Activated CD8-positive, alpha-beta memory T cell treated with anti-CD3 and anti-CD28 coated beads, Interleukin-2, amount 50 U/mL, for 48 hours (primary cell): ENCODE measurements at places on chromosomes 16 and 17.

GRCh38 chr16:27827765-27828164 lies 235.7 kb downstream of the GSG1L start:
- no peak for DNase-seq

DNA sequence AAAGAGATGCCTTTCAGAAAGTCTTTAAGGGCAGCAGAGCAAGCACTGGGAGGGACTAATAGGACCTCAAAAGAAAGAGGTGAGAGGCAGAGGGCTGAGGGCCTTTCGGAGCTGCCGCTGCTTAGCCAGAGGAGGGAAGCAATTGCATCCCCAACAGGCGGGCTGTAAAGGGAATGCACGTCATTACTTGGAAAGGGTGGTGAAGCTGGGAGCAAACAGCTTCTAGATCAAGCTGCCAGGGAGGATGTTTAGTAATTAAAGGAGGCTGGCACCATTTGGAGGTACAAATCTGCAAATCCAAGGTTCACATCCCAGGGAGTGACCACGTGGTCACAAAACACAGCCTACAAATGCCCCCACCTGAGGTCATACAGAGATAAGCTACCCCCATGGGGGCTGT lies 429.0 kb upstream of the RBFOX1 start:
- no peak for DNase-seq

- no peak for DNase-seq
These were observed 123.5 kb upstream of the ZFHX3 start for GRCh38 chr16:73171380-73171779.

DNA sequence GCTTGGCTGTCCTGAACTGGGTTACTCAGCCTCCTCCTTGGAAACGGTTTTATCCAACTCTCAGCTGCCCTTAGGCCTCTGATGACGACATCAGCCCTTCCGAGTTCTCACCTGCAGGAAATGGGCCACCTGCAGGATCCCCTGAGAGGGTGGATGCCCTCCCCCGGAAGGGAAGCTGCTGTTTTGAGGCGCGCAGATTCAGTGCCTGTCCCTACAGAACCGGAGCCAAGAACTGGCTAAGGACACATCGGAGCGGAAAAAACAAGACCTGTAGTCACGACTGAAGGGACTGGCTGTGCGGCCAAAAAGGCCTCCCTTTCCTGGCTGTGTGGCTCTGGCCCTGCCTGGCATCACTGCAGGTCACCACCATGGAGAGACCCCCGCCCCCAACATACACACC lies 11.7 kb upstream of the C16orf95 start:
- no peak for DNase-seq

- no peak for DNase-seq
These were observed 380.3 kb upstream of the MAF start for GRCh38 chr16:79980650-79981521.

DNA sequence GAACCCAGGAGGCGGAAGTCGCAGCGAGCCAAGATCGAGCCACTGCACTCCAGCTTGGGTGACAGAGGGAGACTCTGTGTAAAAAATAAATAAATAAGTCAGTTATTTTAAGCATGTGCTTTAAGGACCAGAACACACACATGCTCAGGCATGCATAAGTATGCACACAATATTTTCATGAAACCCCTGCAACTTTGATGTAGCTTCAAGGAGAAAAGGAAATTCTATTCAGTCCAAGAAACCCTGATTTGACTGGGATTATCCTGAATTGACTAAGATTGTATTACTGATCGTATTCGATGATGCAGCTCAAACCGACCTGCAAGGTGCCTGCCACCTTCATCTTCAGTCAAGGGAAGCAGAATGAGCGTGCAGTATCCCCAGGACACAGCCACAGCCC lies 841 bp downstream of the TEKT5 start:
- no peak for DNase-seq

DNA sequence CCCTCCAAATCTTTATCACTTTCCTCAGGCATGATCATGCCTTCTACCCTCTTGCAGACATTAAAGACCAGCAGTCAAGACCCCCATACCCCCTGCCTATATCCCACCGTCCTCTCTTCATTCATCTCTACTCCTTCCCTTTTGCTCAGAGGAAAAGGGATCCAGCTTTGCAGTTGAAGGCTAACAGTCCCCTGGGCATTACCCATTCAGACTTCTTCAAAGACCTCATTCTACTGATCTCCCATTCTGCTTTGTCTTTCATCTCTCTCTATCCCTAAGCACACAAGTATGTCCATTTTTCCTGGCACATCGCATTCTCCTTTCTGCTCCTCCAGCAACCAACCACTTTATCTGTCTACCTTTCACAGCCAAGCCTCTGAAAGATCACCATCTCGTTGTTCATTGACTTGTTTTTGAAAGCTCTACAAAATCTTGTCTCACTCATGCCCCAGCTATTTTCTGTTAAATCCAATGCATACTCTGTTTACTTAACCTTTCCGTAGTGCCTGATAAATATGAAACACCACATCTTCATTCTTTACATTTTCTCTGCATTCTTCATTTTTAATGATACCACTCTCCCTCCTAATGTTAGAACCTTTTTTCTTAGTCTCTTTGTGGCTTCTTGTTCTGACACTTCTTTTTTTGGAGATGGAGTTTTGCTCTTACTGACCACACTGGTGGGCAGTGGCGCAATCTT lies 14.1 kb upstream of the LCMT1 start:
- DNase-seq: no peak

- DNase-seq: peak; percentile 17
These were observed 37.7 kb downstream of the TNFRSF13B start for GRCh38 chr17:16934133-16934795.

DNA sequence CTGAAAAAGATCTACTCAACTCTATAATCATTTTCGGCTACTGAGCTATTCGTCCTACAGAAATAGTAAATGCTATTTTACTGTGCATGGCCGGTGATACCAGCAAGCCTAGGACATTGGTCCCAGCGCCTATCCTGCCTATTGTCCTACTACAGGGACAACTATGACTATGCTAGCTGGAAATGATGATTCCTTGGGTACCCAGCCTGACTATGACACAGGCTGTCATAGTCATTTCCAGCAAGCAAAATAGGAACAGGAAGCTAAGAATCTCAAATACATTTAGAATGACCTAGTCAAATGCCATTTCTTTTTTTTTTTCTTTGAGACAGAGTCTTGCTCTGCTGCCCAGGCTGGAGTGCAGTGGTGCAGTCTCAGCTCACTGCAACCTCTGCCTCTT lies 33.7 kb upstream of the HSBP1 start:
- no peak for DNase-seq
